ENCODE measurements at places on chromosomes 16 and 17.
A peak's percentile ranks its signal among the peaks of the same experiment; 100 is the strongest.

- no peak for DNase-seq
Observed at GRCh38 chr17:73069841-73070240, 22.6 kb downstream of the SLC39A11 start.

GRCh38 chr16:19697756-19698318, 20.2 kb downstream of the KNOP1 start:
- no peak for DNase-seq

DNA sequence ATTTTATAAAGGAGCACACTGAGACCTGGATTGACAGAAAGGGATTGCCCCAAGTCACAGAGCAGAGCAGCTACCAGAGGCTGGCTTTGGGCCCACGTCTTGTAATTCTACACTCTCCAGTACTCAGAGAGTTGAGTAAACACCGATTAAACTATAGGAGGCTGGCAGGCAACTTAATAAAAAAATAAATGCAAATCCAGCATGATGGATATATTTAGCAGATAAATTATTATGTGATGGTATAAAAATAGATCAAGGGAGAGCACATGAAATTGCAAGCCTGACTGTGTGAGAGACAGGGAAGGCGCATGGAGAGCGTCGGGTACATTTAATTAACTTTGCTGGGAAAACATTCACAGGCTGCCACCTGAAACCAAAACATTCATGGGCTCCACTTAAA, 87.7 kb upstream of the CCL2 start:
- DNase-seq = peak; percentile 23

DNA sequence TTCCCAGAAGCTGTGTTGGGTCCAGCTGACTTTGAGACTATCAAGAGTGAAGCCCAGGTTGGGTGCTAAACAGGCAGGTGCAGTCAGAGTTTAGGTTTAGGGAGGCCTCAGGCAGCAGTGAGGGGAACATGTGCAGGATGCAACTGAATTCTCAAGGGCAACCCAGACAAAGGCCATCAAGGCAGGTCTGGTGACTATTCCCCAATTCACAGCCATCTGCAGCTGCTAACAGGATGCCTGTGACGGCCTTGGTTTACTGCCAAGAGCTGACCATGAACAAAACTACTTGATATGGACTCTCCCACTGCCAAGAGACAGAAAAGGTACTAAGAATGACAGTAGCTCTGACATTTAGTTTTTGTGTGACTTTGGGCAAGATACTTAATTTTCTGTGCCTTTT, 45.2 kb upstream of the BCAR1 start:
- peak; percentile 32 for DNase-seq

DNA sequence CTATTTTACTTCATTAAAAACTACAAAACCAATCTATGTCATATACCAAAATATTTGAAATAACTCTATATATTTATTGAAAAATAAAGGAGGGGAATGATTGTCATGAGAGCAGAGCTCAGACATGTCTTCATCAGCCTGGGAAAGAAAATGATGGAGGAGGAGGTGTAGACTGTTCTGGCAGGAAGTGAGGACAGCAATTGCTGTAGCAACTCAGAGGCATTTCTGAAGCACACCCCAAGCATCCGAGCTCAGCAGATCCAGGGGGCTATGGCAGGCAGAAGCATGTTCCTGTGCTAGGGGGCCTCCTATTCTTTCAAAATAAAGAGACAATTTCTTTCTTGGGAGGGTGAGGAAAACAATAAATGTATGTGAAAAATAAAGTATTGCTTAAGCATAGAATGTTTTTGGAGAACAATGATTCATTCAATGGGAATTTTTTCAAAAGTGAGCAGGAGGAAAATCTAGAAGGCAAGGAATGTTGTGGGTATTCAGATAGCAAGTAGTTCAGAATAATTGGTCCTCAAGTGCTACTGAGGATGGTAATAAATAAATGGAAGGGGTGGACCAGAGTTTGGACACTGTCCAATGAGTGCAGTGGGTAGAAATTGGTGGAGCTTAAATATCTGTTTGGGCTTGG, 383.4 kb downstream of the CDH11 start:
- DNase-seq = no peak

GRCh38 chr16:8585857-8586256, 4.5 kb downstream of the TMEM114 start:
- DNase-seq = no peak

DNA sequence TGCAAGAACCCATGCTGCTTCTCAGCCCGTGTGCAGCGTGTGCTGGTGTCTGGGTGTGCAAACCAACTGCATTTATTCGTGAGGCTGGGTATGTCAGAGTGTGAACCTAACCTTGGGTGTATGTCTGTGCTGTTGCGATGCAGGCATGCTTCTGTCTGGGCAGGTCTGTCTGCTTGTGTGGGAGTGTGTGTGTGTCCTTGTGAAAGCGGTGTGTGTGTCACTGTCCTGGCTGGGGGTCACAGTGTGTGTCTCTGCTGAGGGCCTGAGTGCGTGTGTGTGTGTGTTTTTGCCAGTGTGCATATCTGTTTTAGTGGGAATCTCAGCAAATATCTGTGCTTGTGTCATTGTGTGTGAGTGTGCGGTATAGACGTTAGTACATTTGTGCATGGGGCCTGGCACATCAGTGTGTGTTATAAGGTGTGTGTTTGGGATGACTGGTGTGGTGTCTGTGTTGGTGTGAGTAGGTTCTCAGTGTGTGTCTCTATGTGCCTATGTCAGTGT, 121.8 kb downstream of the CYLD start:
- no peak for DNase-seq

DNA sequence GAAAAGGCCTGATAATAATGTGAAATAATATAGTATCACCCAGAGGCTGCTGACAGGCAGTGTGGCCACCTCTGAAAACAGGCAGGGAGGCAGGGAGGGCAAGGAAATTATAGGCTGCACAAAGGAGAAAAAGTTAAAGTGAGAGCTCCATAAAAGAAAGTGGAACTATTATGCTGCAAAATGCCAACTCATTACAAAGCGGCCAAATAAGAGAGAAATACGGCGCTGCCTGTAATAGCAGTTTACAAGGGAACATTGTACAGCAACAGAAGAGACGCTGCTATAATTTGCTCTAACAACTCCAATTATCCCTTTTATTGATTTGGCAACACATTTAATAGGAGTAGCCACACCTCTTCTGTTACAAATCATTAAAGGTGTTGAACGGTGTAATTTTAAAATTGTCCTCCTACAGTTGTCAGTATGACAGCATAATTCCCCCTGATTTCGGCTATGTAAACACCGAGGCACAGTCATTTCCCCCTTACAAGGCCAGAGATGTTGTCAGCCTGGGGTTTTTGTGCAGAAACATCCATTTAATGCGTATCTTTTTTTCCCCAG, 120.3 kb downstream of the MRM1 start:
- no peak for DNase-seq

- DNase-seq = no peak
Observed at GRCh38 chr16:85931596-85932402, 32.8 kb downstream of the IRF8 start.

DNA sequence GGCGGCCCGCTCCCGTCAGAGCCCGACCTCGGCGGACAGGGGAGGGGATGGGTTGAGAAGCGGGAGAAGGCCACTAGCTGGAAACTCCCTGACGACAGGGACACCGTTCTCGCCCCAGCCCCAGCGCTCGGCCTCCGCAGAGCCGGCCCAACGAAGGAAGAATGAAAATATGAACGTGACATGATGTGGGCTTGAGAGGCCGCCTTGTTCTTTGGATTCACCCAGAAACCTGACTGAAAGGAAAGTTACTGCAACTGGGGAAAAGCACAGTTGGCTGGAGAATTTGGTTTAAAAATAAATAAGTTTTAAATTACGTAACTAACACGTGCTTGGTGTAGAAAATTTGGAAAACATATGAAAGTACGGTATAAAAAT, 21.1 kb downstream of the NPTX1 start:
- peak; percentile 25 for DNase-seq

DNA sequence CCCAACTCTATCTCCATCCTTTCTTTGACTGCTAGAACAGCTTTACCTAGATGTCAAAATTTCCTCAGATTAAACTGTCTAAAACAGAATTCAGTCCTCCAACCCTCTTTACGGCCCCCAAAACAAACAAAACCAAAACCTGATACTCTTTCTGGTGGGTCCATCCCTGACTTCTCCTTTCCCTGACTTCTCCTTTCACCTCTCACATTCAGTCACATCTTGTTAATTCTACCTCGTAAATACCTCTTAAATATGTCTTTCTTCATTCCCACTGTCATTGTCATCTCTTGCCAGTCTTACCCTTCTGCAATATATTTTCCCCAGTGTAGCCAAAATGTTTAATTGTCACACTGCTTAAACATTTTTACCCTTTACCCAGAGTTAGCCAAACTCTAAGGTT, 4.6 kb downstream of the PPM1E start:
- DNase-seq = no peak

All from gastrocnemius medialis (tissue), 4 donors.